ENCODE measurements at places on chromosomes 6 and 20. TPM values are rescaled to one million over a fixed set of nuclear protein-coding genes. Genes with fewer than 3 reads are reported as not detected.

GRCh38 chr20:35347011-35347410 is 54.8 kb upstream of the FAM83C start:
- DNase-seq: no peak

GRCh38 chr6:15936503-15936902 is 192.4 kb upstream of the MYLIP start:
- no peak for DNase-seq

GRCh38 chr6:131947986-131948661 is 3.0 kb downstream of the CCN2 start:
- DNase-seq: no peak

- no peak for DNase-seq
Measured at GRCh38 chr6:163191704-163192537, 222.6 kb upstream of the QKI start.

The TMC2 gene
- 0.10 TPM for total RNA-seq

The HCK gene
- 4.4 TPM for total RNA-seq

Measured in left ventricle myocardium superior (tissue), 1 donor.